MV-4-11 (cell line): ENCODE measurements at places on chromosomes 4 and X.
A peak's percentile ranks its signal among the peaks of the same experiment; 100 is the strongest.

DNA sequence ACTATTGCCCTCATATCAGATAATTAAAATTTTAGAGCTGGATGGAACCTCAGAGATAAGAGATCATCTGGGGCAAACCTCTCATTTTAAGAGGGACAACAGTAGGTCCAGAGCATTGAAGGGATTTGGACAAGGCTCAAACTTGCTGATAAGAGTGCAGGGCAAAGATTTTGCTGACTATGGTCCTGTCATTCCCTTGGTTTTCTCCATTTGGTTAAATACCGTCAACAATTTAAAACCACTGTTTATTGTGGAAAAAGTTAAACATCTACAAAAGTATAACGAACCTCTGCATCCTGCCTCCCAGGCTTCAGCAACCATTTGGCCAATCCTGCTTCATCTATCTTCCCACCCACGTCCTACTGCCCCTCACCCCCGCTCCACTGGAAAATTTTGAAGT lies 10.7 kb upstream of the KIT start:
- no peak for DNase-seq

DNA sequence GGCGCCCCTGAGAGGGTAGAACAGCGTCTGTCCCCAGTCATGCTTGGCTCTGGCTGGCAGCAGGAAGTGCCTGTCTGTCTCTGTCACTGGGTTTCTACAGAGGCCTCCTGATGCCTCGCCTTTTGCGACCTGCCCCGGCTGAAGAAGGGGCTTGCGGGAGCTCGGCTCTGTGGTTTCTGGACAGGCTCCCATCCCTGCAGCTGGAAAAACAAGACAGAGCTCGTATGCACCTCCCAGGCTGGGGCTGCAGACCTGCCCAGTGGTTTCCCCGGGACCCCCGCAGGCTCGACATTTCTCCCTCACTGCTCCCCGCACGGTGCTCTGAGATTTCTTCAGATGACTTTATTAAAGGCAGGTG lies 57.0 kb upstream of the SORCS2 start:
- no peak for DNase-seq

- DNase-seq: peak; percentile 94
Measured at GRCh38 chrX:13081395-13082205, 37.2 kb upstream of the FAM9C start.

GRCh38 chr4:83080561-83080960 lies 34.0 kb downstream of the PLAC8 start:
- no peak for DNase-seq

DNA sequence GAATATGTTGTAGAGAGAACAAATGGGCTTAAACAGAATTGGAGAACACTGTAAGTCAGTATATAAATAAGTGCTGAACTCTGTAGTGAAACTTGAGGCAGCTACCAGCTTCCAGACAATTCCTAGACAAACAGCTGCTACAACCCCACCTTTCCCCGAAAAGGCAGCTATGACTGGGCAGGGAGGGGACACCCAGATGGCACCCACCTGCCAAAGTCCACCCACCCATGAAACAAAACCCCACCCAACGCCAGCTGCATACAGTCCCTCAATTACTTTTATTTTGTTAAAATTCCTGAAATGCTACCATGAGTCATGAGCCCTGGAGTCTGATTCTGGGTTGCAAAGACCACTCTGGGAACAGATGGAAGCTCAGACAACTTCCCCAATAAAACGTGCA lies 24.4 kb downstream of the RELL1 start:
- DNase-seq: no peak

DNA sequence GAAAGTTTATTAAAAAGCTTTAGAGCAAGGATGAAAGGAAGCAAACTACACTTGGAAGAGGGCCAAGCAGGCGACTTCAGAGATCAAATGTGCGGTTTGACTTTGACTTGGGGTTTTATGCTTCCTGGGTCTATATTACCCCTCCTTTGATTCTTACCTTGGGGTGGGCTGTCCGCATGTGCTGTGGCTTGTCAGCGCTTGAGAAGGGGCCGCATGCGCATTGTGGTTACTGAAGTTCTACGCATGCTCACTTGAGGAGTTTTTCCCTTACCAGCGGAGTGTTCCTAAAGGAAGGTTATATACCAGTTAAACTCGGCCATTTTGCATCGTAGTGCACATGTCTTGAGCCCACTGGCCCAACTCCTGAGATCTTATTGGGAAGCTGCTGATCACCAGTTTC lies 9.9 kb downstream of the ZNF157 start:
- DNase-seq: no peak

DNA sequence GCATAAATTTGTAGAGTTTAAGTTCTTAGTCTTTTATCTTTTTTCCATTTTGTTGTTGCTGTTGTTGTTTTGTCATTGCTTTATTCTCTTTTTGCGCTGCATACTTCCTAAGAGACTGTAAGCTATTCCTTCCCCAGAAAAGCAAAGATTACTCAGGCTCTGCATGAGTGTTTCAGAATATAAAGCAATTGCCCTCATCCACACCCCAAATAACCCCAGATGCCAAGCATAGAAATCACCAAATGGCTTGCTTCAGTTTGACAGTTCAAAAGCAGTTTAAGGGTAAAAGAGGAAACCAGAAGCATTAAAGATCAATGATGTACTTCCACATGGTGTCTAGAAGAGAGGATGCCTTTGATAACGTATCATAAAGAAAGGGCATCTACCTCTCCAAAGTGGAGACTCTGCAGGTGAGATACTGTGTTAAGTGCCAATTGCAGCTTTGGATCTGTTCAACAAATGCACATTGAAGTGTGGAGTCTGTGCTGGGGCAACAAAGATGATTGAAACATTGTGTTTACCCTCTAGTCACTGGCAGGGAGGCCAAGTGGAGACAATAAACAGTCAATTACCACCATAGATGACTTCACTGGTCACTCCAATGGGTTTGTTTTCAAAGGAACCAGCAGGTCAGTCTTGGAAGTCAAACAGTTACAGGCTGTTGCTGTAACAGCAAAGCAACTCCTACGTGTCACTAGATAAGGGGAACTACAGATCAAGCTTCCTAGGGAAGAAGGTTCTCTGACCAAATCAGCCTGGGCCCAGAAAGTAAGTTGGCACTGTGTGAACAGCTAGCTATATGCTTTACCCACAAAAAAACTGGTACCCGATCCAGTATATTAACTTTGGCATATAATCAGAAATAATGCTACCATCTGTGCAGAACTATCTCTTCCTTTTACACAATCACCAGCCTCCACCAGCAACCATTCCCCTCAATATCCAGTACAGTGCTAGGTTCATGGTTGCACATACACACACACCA lies 40.6 kb upstream of the IL21 start:
- DNase-seq: peak; percentile 67

DNA sequence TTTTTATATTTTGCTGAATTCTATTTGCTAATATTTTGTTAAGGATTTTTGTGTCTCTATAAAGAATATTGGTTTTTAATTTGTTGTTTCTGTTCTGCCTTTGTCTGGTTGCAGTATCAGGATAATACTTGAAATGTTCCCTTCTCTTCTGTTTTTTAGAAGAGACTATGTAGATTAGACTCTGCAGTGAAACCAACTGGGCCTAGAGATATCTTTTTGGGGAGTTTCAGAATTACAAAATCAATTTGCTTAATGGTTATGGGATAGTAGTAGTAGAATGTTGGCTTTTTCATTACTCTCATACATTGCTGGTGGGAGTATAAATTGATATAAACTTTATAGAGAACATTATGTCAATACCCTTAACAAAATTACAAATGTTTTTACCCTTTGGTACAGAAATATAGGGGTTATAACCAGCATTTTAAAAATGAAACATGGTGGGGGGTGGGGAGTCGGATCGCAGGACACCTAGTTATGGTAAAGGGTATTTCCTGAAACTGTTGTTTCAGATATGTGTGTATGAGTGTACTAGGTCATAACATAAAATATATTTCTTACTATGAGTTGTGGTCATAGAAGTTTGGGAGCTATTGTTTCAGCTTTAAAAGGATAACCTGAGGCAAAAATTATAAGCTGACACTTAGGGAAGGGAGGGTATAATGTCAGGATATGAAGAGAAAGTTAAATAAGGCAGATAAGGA lies 29.0 kb downstream of the CLOCK start:
- DNase-seq: no peak

DNA sequence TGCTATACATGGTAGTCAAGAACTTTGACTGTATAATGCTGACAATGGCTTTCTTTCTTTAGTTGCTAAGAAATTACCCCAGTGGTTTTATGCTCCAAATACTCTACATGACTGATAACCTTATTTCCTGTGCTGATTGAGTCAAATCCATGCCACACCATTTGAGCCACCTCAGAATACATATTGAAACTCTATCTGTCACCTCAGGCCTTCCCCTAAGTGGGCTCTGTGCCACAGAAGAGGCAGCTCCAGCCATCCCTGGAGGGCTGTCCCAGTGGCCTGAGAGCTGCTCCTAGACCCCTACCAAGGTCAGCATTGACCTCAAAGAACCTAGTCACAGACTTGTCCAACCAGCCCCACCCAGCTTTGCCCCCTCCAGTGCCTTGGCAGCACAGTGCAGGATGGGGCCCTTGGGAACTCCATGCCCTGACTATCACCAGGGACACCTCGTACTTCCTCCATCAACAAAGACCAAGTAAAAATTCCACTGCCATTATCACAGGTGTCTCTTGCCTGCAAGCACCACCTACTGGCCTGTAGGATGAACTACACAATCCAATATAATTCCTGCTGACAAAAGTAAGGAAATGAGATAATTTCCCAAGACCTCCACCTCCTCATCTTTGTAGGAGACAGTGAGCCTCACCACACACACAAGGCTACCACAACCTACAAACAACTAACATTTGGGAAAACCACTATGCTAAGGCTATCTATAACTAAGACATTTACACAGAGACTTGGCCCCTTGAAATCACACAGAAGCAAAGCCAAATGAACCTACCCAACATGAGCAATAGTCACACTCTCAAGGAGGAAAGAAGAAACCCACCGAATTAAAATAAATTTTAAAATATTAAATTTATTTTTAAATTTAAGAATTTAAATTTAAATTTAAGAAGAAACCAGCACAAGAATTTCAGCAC lies 239.9 kb downstream of the NKX6-1 start:
- DNase-seq: peak; percentile 38

DNA sequence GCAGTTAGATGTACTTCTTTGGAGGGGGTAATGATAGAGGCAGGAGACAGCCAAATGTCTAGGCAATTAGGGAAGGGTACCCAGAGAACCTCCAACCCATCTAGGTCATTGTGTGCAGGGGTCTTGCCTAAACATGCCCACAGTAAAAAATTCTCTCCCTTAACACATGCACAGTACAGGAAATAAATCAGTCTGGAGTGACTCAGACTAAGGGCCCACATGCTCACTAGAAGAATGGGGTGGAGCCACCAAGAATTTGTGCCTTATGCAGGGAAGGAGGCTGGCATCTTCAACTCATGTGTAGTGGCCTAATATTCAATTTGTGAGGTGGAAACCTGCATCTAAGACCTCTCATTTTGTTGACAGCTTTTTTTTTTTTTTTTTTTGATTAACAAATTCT lies 945.3 kb upstream of the GRIA3 start:
- DNase-seq: no peak

DNA sequence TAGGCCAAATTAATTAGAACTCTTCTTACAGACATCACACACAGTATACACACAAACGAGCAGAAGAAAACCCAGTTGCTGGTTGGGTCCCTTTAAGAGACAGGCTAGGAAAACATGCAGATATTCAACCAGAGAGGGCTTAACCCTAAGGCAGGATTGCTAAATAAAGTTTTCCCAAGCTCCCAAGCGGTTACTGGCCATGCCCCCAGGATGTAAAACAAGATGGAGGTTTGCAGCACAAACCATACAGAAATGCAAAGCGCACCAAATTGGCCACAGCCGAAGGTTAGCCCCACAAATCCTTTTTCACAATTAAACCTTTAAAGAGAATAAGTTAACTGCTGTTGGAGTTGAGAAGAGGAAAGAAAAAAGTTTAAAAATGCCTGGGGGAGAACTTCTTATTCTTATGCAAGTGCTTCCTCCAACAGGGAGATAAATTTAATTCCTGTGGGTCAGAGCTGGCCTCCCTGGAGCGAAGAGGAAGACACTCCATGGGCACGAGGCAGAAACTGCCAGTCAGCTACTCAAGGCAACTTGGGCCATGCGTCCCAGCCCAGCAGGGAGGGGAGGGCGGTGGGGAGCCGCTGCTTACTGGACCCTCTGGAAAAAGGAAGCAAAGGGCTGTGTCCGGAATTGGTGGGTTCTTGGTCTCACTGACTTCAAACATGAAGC lies 167.6 kb upstream of the ARSJ start:
- DNase-seq: peak; percentile 91
